Cortex of kidney (tissue), 1 donor: ENCODE measurements at places on chromosomes 5 and 9.

GRCh38 chr9:125137200-125137599 lies 6.1 kb downstream of the SCAI start:
- DNase-seq: no peak

DNA sequence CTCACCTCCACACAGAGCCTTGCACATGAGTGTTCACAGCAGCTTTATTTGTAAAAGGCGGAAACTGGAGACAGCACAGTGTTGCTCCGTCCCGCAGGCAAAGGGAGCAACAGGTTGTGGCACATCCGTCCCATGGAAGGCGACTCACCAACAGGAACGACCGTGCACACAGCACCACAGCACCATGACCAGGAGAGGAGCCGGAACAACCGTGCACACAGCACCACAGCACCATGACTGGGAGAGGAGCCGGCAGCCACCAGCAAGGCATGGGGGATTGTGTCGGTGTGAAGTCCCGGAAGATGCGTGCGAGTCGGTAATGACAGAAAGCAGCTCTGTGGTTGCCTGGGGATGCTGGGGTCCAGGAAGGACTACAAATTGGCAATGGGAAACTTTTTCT lies 158.5 kb downstream of the C9orf50 start:
- DNase-seq: no peak

DNA sequence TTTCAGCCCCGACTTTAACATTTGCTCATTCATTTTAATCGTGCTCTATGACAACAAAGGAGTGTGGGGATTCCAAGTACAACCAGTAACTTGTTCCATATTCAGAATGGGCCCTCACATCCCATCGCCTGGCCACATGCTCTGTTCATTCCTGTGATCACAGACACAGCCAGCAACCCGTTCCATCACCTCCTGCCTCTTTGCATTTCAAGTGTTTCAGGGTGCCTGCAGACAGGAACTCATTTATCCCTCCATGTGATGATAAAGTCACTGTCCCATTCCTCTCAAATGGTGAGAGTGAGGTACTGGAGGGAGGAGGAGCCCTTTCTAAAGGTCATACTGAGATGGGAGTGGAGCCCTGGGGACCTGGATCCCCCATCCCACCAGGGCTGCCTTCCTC lies 571.1 kb downstream of the MAT2B start:
- no peak for DNase-seq

- no peak for DNase-seq
Observed at GRCh38 chr5:94802450-94802849, 184.0 kb downstream of the SLF1 start.

DNA sequence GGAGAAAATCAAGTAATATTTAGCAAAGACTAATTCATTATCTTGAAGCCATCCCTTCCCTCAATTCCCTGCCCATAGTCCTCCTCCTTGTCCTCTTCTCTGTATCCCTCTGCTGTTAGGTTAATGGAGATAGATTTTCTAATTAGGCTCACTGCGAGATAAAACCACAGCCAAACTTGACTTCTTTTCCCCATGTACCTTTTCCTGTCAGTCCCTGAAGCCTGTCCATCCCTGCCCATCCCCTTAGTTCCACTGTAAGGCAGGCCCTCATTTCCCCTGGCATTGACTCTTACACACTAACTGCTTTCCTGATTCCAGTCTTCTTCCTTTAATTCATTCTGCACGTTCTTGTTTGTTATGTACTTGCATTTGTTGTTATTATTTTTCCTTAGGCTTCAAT lies 1.2 kb downstream of the TLR4 start:
- DNase-seq: no peak
